ENCODE measurements at places on chromosomes 3 and 15.

- DNase-seq = no peak
Observed at GRCh38 chr3:166080096-166080495, 242.9 kb upstream of the BCHE start.

DNA sequence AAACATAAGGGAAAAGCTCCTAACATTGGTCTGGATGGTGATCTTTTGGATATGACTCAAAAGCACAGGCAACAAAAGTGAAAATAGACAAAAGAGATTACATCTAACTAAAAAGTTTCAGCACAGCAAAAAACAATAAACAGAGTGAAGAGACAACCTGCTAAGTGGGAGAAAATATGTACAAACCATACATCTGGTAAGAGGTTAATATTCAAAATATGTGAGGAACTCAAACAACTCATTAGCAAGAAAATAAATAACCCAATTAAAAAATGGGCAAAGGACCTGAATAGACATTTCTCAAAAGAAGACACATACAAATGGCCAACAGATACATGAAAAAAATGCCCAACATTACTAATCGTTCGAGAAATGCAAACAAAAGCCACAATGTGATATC, 19.0 kb upstream of the NR1I2 start:
- no peak for DNase-seq

GRCh38 chr3:150740733-150741496, 22.1 kb downstream of the SIAH2 start:
- DNase-seq = no peak

DNA sequence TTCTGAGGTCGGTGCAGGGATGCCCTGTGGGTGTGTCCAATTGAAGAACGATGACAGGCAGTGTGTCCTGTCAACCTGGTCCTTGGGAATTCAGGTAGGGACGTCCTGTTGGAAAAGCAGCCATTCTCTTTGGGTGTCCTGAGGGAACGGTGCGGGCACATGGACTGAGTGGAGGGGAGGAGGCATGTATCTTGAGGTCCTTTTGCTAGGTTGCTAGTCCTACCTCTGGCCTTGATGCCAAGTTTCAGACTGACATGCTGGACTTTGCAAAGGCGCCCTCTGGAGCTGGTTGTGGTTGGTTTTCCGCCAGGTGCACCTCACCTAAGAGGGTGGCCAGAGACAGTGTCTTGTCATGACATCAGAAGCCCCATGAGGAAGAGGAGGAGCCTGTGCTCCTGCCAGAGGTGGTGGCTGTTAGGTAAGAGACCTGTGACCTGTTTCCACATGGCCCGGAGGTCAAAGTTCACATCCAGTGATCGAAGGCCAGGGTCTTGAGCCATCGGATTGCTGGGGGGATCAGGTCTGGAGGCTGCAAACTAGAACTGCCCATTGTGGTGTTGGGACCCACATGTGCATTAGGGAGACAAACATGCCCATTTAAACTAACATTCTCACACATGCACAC, 106.3 kb downstream of the SNRPN start:
- no peak for DNase-seq

GRCh38 chr3:49158792-49159191, 7.3 kb downstream of the CCDC71 start:
- DNase-seq = no peak

GRCh38 chr15:50256188-50257041, 9.1 kb downstream of the HDC start:
- DNase-seq = no peak

DNA sequence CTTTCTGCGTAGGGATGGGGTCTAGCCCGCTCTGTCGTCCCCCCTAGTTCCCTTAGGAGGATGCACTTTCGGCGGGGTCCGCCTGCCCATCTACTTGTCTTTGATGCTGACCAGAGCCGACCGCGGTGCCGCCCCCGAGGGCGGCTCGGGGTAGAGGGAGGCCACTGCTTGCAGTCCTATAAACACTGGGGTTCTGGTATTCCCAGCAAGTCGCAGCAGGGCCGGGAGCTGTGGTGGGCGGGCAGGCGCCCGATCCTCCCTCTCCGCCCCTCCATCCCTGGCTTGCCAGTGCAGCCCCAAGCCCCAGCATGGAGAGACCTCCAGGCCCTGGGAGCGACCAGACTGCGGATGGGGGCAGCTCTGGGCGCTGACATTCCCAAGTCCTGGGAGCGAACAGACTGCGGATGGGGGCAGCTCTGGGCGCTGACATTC, 830 bp downstream of the SEMA4B start:
- no peak for DNase-seq
